Stimulated activated effector memory CD8-positive, alpha-beta T cell treated with anti-CD3 and anti-CD28 coated beads, Interleukin-12 subunit alpha, Interleukin-12 subunit beta, amount 100 ng/mL, for 72 hours (primary cell): ENCODE measurements at places on chromosomes 5 and 9.

GRCh38 chr9:112361601-112362000 lies 18.3 kb upstream of the HSDL2 start:
- no peak for DNase-seq

DNA sequence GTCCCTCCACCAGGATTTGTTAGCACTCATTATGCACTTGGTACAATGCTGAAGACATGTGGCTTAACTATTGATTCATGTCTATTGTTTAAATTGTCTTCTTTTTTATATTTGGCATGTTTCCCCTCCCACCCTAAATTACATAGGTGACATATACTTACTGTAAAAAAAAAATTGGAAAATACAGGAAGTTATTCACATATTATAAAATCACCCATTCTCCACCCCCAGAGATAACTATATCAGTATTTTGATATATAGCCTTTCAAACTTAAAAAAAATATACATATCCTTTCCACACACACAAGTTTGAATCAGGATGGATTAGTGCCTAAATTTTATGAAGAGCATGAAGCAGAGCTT lies 87.6 kb downstream of the FGF1 start:
- DNase-seq = no peak

DNA sequence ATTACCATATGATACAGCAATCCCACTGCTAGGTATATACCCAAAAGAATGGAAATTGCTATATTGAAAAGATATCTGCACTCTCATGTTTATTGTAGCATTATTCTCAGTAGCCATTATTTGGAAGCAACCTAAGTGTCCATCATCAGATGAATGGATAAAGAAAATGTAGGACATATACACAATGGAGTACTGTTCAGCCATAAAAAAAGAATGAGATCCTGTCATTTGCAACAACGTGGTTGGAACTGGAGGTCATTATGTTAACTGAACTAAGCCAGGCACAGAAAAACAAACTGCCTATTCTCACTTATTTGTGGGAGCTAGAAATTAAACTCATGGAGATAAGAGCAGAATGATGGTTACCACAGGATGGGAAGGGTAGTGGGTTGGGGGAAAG lies 63.1 kb upstream of the TTC23L start:
- no peak for DNase-seq

- no peak for DNase-seq
These were observed 20.5 kb upstream of the IFNK start for GRCh38 chr9:27503623-27504022.

GRCh38 chr5:80686757-80687156 lies 32.0 kb upstream of the DHFR start:
- no peak for DNase-seq

GRCh38 chr5:84688566-84688965 lies 303.9 kb upstream of the EDIL3 start:
- DNase-seq = no peak

DNA sequence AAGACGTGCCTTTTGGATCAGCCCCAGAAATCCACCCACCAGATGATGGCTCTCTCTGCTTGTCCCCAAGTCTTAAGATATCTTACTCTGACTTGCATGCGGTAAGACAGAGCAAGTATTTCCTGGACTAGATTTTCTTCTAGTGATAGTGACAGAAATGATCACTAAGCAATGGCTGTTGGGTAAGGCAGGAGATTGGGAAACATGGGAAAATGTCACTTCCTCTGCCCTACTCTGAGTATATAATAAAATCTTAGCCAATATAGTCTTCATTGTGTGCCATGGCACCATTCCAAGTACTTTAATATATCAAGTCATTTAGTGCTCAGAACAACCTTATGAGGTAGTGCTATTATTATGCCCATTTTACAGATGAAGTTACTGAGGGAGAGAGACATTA lies 31.0 kb upstream of the GNA14 start:
- DNase-seq = no peak

DNA sequence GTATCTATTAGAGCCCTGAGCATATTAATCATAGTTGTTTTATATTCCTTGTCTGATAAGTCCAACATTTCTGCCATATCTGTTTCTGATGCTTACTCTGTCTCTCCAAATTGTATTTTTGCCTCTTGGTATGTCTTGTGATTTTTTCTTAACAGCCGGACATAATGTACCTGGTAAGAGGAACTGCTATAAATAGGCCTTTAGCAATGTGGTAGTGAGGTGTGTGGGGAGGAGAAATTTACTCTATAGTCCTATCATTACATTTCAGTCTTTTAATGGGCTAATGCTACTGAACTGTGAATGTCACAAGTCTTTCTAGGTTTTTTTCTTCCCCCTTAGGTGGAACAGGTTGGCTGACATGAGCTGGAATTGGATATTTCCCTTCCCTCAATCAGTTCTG lies 176.1 kb upstream of the FGF10 start:
- no peak for DNase-seq

DNA sequence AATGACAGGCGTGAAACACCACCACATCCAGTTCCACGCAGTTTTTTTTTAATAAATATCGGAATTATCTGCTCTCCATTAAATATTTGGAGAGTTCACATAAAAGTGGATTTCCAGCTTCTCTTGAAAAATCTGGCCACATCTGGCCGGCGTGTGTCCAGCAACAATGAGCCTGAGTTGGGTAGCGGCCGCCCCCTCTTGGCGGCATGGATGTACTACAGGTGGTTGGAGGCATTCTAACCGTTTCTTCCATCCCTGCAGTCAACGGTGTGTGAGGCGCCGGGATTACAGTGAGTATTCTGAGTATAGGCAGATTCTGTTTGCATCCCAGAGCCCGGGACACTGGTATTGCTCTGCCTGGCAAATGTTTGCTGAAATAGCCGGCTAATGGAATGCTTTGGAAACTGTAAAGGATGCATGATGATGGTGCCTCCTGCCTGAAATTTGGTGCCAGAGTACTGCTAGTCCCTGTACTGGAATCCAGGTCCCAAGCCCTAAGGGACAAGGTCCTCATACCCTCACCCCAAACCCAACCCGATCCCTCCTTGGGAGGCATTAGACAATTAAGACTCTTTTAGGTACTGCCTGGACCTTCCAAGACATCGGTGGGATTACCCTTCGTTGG lies 13.6 kb upstream of the GM2A start:
- DNase-seq = no peak

GRCh38 chr5:33049842-33050241 lies 338.7 kb downstream of the NPR3 start:
- DNase-seq = no peak

DNA sequence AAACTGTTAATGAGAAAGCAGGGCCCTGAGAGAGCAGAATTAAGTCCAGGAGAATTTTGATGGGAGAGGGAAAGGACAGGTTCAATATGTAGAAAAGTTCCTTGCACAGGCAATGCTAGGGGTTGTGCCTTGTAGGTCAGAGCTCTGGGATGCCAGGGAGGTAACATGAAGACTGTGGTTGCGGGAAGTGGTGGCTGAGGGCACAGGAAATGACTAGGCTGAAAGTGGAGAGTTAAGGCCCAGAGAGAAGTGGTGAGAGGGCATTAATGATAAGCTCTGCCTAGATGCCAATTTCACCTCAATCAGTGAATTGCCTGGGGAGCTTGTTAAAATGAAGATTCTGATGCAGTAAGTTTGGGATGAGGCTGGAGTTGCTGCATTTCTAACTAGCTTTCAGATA lies 31.5 kb upstream of the PPP3R2 start:
- no peak for DNase-seq

DNA sequence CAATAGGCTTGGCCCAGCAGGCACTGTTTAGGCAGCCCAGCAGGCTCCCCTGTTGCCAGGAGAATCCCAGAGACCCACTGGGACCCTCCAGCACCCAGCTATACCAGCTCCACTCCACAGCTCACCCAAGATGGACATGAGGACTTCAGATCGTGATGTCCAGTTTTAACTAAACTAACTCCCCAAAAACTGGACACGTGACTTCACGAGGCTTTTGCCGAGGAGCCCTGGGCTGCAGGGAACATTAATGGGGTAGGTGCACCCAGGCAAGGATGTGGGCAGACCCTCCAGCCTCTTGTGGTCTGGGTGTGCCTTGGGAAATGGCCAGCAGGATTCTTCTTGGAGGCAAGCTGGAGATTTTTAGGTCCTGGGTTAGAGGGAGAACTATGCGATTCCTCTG lies 8.9 kb upstream of the NKD2 start:
- DNase-seq = no peak

DNA sequence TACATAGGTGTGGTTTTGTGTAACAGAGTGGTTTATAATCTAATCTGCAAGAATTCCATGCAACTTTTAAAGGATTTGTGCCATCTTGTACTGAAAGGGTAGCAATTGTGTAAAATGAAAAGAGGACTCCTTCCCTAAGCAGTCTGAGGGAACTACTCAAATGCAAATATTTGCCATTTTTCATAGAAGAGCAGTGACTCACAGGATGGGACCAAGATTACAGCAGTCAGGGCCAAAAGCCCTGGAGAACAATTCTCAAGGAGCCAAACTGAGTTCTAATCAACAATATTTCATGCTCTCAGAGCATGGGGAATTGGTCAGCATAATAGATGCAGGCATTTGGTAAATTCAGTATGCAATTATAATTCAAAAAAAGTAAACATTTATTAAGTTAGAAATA lies 495.8 kb downstream of the CHSY3 start:
- no peak for DNase-seq

DNA sequence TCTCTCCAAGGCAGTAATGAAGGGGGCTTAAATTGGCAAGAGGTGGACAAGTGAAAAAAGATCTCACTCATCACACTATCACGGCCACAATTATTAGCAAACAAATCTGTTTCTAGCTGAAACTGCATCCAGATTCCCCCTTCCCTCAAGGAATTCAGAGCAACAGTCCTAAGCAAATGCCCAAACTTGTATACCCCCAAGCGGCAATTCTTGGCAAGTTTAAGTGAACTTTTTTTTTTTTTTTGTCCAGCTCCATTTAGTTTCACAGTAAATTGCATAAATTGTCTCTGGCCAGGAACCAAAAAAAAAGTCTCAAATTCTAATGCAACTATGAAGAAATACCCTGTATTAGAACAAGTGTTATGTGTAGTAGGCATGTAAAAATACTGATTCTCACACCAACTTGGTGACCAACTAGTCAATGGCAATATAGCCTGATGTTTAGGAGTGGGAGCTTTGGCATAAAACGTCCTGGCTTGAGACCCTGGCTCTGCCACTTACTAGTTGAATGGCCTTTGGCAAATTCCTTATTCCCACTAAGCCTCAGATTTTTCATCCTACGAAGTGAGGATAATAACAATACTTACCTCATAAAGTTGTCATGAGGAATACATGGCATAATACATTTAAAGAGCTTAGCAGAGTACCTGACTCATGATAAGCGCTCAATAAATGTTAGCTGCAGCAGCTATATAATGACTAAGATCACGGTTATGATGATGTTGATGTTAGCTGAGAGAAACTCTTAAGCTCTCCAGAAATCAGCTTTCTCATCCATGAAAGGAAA lies 193.2 kb downstream of the ADAMTSL1 start:
- no peak for DNase-seq

DNA sequence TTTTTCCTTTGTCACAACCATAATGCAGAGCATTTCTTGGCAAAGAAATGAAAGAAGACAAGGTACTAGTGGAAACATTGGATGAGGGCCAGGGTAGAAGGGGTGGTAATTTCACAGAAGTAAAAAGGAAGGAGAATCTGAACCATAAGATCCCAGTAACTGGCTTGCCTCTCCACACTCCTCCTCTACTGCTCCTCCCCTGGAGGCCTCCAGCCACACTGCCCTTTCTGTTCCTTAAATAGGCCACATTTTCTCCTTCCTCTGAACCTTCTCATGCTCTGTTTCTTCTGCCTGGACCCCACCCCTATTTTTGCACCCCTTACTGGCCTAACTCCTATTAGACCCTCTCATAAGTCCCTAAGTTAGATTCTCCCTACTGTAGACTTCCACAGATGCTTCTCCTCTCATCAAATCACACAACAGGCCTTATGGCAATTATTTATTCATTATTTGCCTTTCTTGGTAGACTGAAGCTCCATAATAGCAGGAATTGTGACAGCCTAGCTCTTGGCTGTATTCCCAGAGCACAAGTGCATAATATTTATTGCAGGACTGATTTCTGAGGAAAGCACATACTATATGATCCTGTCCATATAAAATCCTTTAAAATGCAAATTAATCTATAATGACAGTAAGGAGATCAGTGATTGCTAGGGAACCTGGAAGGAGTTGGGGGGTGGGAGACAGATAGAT lies 31.3 kb upstream of the GRIA1 start:
- DNase-seq = no peak

- peak; percentile 91 for DNase-seq
These were observed at the start of gene DEPDC1B for GRCh38 chr5:60699609-60700415. TSS of gene DEPDC1B (minus strand) at chr5:60700166. CDS start at chr5:60700093, 73 bp downstream.

- no peak for DNase-seq
These were observed 314.8 kb downstream of the PRELID2 start for GRCh38 chr5:145520335-145520734.

GRCh38 chr5:37739817-37740261 lies 100.0 kb downstream of the GDNF start:
- DNase-seq = no peak

GRCh38 chr9:89621031-89621430 lies 16.2 kb downstream of the GADD45G start:
- no peak for DNase-seq

DNA sequence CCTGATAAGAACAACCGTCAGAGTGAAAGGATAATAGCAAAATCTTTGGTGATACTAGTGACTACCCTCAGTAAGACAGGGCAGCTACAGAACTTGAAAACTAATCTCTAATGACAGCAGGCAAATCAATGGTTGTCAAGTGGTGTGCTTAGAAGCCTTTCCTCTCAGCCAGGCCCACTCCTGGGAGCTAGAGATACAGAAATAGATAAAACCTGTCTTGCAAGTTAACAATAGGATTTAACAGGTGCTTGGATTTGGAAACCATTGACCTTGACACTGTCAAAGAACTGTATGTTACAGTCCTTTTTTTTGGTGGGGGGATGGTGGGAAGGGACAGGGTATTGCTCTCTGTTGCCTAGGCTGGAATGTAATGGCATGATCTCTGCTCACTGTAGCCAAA lies 118.6 kb downstream of the BASP1 start:
- DNase-seq = no peak

DNA sequence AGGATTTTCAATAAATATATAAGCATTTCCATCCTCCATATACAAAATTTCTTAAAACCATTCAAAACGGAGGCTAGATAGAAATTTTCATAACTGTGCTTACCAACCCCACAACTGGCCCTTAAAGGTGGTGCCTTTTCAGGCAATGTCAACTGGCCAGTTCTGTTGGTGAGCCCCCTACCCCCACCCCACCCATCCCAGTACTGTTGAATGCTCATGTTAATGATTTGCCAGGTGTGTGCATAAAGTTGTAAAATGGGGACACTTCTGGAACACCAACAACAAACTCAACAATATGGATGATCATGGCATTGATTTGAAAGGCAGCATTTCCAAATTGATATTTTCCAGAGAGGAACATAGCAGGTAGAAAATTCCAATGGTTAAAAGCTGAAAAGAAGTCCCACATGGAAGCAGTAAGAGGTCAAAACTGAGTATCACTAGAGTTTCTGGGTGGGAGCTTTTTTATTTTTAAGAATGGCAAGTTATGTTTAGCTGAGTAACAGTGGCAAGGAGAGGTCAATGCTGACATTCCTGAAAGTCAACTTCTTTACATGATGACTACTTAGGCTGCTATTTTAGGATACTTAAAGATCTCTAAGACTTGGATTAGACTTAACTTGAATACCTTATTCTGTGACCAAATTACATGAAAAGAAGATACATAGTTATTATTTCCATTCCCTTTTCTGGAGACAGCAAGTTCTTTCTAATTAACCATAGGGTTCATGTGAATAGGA lies 2.7 kb downstream of the LEAP2 start:
- no peak for DNase-seq
